ENCODE measurements at places on chromosomes 1 and 21.

GRCh38 chr1:96363826-96364225, 357.8 kb upstream of the PTBP2 start:
- no peak for DNase-seq

DNA sequence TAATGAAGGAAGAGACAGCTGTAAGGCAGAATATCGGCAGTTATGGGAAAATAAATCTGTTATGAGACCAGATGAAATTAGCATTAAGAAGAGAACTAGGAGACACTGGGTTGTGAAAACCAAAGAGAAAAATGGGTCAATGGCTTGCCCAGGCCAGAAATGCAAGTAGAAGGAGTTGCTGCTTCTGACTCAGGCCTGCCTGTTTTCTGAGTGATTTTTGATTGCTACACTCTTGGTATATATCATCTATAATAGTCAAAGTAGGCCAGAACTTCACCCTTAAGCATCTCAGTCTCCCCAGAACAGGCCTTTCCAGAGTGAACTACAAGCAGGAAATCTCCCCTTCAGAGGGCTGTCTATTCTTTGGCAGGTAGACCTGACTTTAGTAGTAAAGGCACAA, 107.0 kb downstream of the NRIP1 start:
- no peak for DNase-seq

GRCh38 chr1:171699531-171699930, 42.3 kb downstream of the VAMP4 start:
- no peak for DNase-seq

DNA sequence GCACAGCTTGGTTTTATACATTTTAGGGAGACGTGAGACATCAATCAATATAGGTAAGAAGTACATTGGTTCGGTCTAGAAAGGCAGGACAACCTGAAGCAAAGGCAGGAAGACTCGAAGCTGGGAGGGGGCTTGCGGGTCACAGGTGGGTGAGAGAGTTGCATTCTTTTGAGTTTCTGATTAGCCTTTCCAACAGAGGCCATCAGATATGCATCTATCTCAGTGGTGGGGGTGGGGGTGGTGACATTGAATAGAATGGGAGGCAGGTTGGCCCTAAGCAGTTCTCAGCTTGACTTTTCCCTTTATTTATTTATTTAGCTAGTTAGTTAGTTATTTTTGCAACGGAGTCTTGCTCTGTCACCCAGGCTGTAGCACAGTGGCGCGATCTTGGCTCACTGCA, 85.6 kb downstream of the WDR4 start:
- no peak for DNase-seq

GRCh38 chr1:6625584-6626149, 999 bp downstream of the THAP3 start:
- DNase-seq = no peak

DNA sequence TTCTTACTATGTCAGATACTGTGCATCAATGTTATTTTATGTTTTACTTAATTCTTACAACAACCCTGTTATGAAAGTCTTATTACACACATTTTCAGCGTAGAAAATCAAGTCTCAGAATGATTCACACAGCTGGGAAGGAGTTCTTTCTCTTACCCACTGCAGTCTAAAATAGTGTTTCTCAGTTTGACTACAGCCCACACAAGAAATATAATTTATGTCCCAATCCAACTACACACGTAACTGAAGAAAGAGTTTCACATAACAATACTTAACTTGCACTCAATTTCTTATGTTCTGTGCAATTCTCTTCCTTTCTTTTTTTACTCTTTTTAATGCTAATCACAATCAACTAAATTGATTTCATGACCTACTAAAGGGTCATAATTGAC, 252.8 kb upstream of the ADGRL2 start:
- DNase-seq = no peak

- no peak for DNase-seq
Measured at GRCh38 chr1:148389027-148389339, 94.1 kb downstream of the PPIAL4G start.

DNA sequence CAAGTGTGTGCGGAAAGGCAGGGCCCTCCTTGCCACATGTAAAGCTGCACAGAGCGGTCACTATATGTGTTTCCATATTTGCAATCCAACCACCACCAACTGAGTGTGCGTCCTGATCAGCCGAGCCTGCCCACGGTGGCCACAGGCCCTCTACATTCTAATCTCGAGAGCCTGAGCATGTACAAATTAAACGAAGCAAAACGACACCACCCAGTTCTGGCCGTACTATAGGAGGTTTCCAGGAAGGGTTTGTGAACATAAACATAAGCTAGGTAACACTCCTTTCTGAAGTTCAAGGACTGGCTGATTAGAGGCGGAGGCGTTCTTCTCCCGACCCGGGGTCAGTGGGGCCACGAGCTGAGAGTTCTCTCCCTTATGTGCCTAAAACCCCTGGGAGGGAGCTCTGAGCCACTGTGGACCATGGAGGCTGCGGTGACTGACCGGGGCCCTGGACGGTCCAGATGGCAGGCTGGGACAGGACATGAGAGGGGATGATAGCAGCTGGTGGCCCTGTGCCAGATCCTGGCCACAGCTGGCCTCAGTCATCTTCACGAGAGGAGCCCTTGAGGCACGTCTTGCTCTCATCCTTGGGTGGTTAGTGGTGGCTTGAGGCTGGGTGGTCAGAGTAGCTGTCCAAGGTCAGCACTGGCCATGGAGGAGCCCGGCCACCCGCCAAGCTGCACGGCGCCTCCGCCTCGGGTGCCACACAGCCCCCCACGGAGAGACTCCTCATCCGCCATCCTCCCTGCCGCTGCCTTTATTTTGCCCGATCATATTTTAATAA, 39.1 kb upstream of the TRAPPC10 start:
- no peak for DNase-seq

DNA sequence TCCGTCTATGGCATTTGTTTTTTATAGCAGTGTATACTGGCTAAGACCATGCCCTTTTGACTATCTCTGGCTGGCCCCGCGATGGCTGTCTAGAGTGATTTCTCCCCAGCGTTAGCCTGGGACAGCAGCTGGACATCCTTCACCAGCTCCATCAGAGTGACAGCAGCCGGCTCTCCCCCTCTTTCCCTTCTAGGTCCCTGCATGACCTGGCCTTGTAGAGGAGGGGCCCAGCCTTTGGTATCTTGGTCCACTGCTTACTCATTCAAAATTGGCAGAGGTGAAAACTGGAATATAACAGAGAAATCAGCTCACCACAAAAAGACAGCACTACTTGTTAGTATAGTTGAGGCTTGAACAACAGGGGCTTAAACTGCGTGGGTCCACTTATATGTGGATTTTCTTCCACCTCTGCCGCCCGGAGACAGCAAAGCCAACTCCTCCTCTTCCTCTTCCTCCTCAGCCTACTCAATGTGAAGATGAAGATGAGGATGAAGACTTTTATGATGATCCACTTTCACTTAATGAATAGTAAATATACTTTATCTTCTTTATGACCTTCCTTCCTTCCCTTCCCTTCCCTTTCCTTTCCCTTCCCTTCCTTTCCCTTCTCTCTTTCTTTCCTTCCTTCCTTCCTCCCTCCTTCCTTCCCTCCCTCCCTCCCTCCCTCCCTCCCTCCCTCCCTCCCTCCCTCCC, 29.4 kb upstream of the B3GALNT2 start:
- no peak for DNase-seq

- DNase-seq = no peak
Measured at GRCh38 chr1:35173909-35174540, 18.9 kb downstream of the SFPQ start.

DNA sequence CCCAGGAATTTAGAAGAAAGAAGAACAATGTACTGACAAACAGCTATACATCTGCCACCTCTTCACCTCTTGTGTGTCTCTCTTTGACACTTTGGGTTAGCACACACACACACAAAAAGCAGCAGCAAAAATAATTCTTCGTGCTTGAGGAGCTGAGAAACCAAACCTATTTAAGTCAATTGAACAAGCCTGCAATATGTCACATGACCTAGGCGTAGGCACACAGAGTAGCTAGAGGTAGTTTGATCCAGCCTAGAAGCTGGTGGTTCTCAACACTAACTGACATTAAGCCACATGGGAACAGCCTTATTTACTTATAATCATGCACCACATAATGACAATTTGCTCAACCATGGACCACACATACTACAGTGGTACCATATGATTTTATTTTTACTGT, 32.3 kb downstream of the RRAGC start:
- no peak for DNase-seq

GRCh38 chr1:41492341-41492848, 7.9 kb upstream of the EDN2 start:
- DNase-seq = no peak

- no peak for DNase-seq
Measured at GRCh38 chr1:222004034-222004433, 262.1 kb upstream of the DUSP10 start.

- DNase-seq = no peak
Measured at GRCh38 chr1:50750021-50750619, 209.9 kb downstream of the FAF1 start.

- no peak for DNase-seq
Measured at GRCh38 chr21:19608101-19608621, 1204.6 kb upstream of the TMPRSS15 start.

- DNase-seq = no peak
Measured at GRCh38 chr1:111981090-111981489, 8.4 kb downstream of the KCND3 start.

DNA sequence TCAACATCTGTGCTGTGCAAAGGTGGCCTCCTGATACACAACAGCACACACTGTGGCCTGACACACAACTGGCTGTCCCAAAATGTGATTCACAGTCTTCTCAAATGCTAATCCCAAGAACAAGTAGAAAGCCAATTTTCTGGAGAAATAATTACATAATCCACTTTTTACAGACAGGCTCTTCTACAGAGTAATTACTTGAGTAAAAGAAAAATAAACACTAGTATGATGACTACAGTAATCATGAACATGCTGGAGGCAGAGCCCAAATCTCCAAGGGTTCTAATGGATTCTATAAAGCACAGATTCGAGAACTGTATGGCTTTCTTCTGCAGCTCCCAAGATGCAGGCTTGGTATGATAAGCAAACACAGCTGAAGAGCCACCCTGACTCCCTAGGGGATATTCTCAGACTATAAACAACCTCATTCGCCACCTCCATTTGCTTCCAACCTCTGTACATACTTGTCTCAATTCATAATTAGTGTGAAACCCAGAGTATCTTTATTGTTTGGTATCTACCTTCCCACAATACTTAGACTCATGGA, 81.9 kb downstream of the SIPA1L2 start:
- DNase-seq = no peak

DNA sequence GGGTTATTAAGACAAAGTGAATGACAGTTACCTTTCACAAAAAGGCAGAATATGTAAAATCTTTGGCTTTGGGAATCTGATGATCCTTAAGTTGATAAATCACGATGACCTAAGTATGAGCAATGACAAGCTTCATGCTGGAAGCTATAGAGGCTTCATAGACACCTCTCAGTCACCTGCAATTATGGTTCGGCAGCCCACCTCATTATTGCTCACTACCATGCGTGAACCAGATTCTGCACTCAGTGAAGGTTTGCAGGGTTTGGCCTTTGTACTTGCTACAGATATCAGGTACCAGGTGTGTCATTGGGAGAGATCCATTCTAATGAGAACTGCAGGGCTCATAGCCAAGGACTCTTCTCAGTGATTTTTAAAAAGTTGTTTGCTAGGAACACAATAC, 163.5 kb downstream of the KCTD3 start:
- no peak for DNase-seq

DNA sequence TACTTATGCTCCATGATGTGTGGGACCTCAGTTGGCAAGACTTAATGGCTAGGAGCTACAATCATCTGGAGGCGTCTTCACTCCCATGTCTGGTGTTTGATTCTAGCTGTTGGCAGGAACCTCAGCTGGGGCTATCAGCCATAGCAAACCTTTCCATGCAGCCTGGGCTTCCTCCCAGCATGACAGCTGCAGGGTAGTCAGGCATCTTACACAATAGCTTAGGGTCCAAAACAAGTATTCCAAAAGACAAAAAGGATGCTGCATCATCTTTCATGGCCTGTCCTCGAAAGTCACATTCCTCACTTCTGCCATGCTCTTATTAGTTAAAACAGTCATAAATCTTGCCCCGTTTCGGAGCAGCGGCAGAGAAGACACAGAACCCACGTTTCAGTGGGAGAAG, 90.9 kb downstream of the LRRC8C start:
- no peak for DNase-seq

- no peak for DNase-seq
Measured at GRCh38 chr1:204073837-204074273, 940 bp downstream of the SOX13 start.

Data from T follicular helper cell (primary cell).